Stromal cell of bone marrow (primary cell): ENCODE measurements at places on chromosomes 13 and 19.
A peak's percentile ranks its signal among the peaks of the same experiment; 100 is the strongest.

DNA sequence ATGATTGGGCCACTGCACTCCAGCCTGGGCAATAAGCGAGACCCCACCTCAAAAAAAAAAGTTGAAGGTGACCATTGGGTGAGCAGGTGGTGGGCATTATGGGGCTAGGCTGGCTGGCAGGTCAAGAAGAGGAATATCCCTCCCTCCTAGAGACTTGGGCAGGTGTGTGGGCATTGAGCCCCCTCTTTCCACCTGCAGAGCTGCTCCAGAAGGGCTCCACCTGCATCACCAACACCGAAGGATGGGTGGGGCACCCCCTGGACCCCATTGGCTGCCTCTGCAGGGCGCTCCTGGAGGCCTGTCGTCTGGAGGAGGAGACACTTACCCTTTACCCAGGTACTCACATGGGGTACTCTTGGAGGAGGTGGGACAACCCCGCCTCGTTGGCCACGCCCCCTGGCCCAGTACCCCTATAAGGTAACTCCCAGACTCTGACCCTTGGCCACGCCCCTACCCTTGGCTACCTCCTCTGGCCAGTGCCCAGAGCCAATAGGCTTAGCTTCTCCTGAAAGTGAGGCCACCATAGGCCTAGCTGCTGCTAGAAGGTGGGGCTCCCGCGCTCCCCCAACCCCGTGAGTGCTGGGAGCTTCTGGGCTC is 21.9 kb downstream of the ZSWIM4 start:
- DNase-seq: no peak

DNA sequence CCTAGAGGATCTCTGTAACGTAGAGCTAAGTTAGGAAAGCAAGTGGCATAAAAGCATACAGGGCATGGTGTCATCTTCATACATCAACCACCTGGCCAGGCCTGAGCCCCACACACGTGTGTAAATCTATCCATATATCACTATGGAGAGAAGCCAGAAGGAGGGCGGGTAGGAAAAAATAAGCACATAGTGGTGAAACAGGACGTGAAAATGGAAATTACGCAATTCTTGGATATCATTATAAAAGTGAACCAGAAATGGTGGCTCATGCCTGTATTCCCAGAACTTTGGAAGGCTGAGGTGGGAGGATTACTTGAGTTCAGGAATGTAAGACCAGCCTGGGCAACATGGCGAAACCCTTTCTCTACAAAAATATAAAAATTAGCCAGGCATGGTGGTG is 43.4 kb downstream of the PDCD5 start:
- no peak for DNase-seq

DNA sequence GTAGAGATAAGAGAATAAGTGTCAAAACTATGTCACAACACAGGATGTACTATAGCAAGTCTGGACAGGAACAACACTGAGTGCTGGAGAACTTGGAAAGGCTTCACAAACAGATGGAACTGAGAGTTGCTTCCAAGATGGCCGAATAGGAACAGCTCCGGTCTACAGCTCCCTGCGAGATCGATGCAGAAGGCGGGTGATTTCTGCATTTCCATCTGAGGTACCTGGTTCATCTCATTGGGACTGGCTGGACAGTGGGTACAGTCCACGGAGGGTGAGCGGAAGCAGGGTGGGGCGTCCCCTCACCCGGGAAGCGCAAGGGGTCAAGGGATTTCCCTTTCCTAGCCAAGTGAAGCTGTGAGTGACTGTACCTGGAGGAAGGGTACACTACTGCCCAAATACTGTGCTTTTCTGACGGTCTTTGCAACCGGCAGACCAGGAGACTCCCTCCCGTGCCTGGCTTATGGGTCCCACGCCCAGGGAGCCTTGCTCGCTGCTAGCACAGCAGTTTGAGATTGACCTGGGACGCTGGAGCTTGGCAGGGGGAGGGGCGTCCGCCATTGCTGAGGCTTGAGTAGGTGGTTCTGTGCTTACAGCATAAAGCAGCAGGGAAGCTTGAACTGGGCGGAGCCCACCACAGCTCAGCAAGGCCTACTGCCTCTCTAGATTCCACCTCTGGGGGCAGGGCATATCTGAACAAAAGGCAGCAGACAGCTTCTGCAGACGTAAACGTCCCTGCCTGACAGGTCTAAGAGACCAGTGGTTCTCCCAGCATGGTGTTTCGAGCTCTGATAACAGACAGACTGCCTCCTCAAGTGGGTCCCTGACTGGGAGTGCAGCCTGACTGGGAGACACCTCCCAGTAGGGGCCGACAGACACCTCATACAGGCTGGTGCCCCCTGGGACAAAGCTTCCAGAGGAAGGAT is 46.0 kb downstream of the USP12 start:
- no peak for DNase-seq

GRCh38 chr13:22726726-22727125 is 454.1 kb upstream of the SGCG start:
- DNase-seq: no peak

GRCh38 chr13:105167385-105167784 is 1368.1 kb downstream of the EFNB2 start:
- no peak for DNase-seq

GRCh38 chr13:79485014-79485811 is 4.3 kb downstream of the NDFIP2 start:
- DNase-seq: peak; percentile 61

GRCh38 chr19:18059297-18059696 is 27.4 kb downstream of the IL12RB1 start:
- DNase-seq: no peak

- DNase-seq: no peak
These were observed 41.0 kb downstream of the CCDC70 start for GRCh38 chr13:51902776-51903175.

GRCh38 chr19:4456476-4456842 is 1.1 kb downstream of the UBXN6 start:
- peak; percentile 56 for DNase-seq

DNA sequence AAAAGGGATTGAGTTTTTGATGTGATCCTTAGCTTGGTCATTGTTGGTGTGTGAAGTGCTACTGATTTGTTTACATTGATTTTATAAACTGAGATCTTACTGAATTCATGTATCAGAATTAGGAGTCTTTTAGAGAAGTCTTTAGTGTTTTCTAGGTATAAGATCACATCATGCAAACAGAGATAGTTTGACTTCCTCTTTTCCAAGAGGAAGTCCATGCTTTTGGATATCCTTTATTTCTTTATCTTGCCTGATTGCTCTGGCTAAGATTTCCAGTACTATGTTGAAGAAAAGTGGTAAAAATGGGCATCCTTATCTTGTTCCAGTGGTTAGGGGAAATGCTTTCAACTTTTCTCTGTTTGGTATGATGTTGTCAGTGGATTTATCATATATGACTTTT is 561.2 kb upstream of the SLITRK1 start:
- DNase-seq: no peak

DNA sequence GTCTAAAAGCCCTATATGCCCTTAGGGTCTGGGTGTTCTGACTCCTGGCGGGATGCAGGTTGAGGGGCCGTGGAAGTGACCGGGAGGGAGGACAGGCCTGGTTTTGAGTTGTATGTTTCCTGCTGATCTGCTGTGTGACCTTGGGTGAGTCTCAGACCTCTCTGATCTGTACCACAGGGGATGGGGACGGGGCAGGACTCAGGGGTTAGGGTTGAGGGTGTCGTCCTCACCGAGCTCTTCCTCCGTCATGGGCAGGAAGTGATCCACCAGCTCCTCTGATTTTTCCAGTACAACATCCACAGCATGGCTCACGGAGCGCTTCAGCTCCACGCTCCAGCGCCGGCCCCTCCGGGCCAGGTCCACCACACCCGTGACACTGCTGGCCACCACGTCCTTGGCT is 6.2 kb downstream of the PLIN5 start:
- no peak for DNase-seq

- DNase-seq: no peak
These were observed 10.5 kb downstream of the EGLN2 start for GRCh38 chr19:40809358-40810086.

- no peak for DNase-seq
These were observed 174.5 kb downstream of the TBC1D4 start for GRCh38 chr13:75307370-75307949.

DNA sequence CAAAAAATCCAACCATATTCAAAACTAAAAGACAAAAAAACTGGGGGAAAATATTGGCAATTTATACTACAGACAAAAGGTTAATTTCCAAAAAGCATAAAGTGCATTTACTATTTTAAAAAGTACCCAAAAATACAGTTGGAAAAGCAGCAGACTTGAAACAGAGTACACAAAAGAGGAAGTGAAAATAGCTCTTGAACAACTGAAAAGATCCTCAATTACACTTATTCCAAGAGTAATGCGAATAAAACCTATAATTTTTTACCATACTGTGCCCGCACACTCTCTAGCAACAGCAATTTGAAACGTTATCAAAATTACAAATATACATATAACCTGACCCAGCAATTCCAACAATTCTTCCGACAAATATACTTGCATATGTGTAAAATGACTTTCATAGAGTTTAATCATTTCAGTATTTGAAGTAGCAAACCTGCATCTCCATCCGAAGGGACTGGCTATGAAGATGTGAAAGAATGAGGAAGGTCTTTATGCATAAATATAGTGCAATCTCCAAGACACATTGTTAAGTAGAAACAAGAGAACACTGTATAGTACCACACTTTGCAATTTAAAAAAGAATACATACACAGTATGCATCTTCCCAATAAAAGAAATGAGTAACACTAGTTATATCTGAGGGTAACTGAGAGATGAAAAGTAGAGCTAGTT is 25.4 kb downstream of the ALG5 start:
- DNase-seq: no peak
